ENCODE measurements at places on chromosomes 2 and 18.
A peak's percentile ranks its signal among the peaks of the same experiment; 100 is the strongest.

DNA sequence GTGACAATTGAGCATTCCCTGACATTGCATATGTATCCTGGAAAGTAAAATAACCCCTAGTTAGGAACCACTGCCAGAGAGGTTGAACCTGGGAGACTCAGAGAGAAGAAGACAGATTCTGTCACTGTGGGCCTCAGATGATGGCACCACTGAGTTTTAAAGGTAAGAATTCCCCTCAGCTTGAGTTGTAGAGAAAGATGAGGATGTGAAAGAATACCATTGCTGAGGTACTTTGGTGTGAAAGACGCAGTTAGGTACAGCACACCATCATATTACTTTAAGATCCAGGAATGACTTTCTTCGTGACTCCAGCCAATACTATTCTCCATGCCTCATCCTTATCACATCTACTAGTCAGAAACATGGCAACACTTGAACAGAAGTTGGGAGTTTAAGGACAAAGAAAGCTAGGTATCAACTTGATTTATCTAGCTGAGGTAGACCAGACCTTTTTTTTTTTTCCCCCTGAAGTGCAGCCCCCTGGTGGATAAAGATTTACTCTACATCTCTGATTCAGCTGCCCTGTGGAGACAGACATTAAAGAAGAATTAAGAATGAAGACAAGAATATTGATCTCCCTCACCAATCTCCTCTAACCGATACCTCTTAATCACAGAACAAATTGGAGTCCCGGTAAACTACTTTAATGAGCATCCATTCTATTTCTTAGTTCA, 630.5 kb upstream of the FANCL start:
- DNase-seq: peak; percentile 10

GRCh38 chr2:160474319-160474645, 19.3 kb downstream of the RBMS1 start:
- no peak for DNase-seq

GRCh38 chr18:48875942-48876511, 74.7 kb downstream of the SMAD7 start:
- DNase-seq: no peak

DNA sequence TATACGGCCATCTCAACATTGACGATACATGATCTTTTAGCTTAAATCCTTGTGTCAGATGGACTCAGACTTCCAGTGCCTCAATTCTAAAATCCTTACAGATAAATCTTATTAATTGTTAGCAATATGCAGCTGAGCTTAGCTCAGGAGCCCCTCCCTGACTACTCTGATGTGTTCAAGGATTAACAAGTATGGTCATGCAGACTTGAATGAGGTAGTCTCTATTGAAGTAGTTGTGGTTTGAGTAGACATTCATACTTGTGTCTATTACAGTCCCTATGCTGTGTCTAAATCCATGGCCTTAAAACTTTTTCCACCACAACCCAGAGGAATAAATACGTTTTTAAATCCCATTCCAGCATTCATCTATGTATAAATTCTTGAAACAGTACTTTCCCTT, 119.5 kb downstream of the NUP35 start:
- DNase-seq: no peak

- no peak for DNase-seq
These were observed 113.6 kb upstream of the ANKRD30BL start for GRCh38 chr2:132275396-132275795.
